HS-27A (cell line): ENCODE measurements at places on chromosomes 6 and 20.

DNA sequence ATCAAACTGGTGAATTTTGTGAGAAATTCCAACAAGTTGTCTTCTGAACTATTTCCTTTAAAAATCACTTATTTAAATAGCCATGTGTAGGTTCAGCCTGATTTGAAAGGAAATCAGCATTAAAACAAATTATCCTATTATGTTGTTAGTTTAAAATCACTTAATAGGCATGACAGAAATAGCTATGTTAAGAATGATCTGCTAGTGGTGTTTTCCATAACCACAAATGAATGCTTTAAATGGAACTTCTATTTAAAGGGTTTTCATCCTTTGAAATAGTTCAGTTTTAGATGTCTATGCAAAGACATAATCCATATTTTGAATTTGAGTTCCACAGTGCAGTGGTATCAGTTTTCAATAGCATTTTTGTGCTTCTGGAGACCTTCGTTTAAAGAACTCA is 120.1 kb downstream of the PLEKHG1 start:
- DNase-seq: no peak

GRCh38 chr6:44456070-44456965 is 68.8 kb downstream of the CDC5L start:
- no peak for DNase-seq

DNA sequence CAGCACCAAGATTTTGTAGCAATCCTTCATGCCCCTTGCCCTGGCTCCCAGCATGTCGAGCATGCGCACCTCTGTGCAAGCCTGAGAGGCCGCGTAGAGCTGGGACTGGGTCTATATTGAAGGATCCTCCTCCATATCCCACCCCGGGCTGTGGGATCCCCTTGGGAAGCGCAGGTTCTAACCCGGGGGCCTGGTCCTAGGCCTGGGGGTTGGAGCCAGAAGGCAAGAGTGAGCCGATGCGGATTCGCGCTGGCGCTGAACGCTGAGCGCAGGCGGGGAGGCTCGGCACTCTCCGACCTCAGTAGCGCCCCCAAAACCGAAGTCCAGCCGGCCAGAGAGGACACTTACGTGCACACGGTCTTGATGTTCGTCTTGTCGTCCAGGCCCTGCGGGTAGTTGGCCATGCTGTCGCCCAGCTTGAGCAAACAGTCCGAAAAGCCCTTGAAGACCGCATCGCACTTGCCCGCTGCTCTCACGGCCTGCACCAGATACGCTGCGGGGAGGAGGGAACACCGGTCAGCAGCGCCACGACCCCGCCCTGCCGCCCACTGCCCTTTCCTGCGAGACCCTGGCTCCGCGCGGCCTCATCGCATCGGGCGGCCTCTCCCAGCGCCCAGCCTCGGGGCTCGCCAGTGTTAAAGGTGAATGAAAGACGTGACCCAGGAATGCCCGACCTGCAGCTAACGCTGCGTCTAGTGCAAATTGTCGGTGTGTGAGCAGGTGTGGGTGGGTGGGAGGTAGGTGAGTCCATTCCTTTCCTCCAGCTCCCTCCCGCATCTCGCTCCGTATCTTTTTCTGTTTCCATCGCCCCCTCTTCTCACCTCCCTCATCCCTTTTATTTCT is 4.5 kb downstream of the NRN1 start:
- no peak for DNase-seq

DNA sequence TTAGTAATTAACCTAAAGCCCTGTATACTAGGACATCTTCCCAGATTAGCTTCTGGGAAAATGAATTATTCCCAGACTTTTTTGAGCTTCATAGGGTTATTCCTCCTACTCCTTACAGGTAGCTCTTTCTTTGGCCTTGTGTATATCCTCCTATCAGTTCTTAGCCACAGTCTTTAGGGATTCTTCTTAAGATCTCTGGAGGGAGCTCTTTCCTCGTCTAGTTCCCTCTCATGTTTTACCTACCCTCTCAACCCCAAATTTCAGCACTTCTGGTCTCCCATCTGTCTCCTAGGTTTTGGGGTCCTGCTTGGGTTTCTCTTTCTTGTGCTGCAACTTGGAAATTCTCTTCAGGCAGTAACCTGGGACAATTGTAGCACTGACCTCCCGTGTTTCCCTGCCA is 46.4 kb upstream of the SLC35B3 start:
- no peak for DNase-seq

GRCh38 chr6:136401749-136402148 is 112.1 kb upstream of the BCLAF1 start:
- DNase-seq: no peak
